ENCODE measurements at places on chromosomes 11 and 22.
A peak's percentile ranks its signal among the peaks of the same experiment; 100 is the strongest.

DNA sequence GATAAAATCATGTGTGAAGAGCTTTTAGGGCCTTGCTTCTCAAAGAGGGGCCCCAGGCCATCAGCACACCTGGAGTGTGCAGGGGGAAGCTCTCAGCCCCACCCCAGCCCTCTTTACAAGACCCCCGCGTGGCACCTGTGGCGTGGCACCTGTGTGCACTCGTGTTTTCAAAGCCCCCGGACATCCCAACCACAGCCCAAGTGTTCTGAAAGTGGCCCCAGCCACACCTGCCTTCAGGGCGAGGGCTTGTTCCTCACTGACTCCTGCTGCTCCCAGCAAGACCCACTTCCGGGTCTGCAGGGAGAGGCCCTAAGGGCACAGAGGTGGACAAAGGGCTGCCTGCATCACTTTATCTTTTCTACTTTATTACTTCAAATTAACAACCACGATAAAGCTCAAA, 17.5 kb upstream of the TMEM184B start:
- no peak for DNase-seq

DNA sequence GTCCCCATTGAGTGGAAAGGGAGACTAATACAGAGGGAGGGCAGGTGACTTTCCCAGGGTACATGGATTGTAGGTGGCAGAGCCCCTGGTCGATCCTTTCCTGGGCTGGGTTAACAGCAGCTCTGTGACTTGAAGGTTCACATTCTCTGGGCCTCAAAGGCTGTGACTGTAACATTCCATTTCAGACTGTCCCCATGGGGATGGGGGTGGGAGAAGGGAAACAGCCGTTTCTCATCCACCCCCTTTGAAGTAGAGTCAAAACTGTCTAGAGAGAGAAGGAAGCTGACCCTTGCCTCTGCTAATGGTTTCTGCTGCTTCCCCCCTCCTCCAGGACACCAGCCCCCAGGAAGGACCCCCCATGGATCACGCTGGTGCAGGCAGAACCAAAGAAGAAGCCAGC, 19.2 kb downstream of the MICALL1 start:
- DNase-seq, result no peak

- DNase-seq, result no peak
Observed at GRCh38 chr11:66292543-66293332, 1.0 kb downstream of the TMEM151A start.

DNA sequence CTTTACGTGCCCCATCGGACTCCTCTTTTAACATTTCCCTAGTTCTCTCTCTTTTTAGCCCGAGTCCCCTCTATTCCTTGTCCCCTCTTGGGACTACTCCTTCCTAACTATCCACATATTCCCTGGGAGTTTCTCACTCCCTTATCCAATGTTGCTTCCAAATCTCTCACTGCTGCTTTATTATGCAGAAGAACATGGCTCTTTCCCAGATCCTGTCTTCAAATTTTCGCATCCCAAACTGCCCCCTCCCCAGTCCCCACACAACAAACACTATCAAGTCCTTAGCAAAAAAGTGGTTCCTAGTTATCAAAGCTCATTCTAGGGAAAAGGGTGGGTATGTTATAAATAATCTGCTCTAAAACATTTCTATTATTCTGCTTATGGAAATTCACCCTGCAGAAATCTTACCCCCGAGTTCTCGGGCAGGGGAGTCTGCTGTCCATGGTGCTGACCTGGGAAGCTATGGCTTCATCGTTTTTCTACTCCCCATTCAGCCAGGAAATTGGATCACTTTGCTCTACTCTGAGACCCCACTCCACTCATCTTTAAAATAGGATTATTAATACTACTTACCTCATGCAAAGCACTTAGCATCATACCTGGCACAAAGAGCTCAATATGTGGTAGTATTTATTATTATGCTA, 393.5 kb downstream of the BUD13 start:
- DNase-seq, result no peak

GRCh38 chr11:92501066-92501739, 276.6 kb downstream of the FAT3 start:
- no peak for DNase-seq

DNA sequence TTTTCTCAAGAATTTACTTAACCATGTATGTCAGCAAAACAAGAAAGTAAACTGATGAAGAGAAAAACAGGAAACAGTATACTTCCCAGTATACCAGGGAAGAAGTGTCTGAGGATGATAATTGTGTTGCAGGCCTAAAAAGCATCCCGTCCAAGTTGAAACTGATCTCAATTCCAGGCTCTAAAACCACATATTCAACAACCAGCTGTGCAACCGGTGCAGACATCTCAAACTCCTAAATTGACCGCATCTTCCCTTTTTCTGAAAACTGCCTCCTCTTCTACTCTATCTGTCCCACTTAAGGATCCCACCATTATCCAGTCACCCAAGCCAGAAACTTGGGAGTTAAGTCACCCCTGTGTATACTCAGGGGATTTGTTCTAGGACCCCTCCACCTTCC, 47.2 kb downstream of the CCDC83 start:
- no peak for DNase-seq

- DNase-seq, result peak; percentile 66
Observed at GRCh38 chr22:20080776-20081654, 974 bp downstream of the DGCR8 start.

DNA sequence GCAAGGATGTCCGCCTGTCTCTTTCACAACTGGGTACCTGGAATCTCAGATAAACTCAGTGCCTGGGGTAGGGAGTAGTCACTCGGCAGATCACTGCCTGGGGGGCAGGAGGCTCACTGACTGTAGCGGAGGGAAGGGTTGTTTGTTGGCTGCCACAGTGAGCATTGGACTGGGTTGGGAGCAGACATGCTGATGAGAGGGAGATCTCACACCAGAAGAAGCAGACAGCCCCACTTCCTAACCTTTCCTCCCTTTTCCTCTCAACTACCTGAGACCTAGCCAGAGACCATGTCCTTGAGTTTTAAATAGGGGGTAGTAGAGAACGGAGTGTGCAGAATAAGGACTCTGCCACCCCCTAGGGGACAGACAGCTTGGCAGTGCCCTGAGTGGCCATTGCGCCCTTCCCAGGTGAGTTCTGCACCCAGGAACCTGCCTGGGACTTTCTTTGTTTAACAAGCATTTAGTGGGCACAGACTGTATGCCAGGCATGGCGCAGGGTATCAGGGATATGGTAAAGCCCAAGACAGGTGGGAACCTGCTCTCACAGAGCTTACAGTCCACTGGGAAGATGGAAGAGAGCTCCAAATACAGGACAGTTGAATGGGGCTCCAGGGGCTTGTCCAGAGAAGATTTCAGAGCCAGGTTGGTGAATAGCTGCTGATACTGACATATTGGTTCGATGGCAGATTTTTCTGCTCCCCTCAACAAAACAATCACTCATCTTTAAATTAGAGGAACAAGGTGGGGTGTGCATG, 115.7 kb upstream of the NNMT start:
- peak; percentile 24 for DNase-seq

DNA sequence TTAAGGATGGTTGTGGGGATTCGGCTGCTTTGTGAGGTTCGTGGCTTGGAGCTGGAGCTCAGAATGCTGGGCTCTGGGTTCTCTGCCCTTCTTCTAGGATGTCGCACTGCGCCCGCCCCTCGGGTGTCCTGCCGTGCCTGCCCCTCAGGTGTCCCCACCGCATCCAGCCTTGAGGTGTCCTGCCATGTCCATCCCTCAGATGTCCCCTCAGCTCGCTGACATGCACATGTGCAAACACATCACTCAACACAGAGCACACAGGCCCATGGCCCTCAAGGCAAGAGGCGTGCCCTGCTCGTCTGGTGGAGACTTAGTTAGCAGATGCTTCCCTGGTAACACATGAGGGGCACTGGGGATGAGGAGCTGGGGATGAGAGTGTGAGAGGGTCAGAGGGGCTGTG, 359.3 kb downstream of the TBC1D22A start:
- DNase-seq, result no peak

- no peak for DNase-seq
Observed at GRCh38 chr11:13152264-13152663, 125.3 kb upstream of the BMAL1 start.

DNA sequence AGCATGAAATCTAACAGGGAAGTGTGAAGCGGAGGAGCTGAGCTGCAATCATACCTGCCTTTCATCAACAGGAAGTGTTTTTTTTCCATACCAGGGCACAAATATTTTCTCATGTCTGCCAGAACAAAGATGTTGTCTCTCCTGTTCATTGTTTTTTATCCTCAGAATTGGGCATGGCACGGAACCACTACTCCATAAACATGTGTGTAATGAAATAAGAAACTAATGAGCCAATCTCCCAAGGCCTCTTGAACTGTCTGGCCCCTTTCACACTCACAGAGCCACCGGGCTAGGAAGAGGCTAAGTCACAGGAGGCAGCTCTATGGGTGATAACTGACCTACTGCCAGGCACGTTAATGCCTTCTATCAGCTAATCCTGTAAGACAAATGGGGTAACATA, 124.4 kb downstream of the ETS1 start:
- no peak for DNase-seq

DNA sequence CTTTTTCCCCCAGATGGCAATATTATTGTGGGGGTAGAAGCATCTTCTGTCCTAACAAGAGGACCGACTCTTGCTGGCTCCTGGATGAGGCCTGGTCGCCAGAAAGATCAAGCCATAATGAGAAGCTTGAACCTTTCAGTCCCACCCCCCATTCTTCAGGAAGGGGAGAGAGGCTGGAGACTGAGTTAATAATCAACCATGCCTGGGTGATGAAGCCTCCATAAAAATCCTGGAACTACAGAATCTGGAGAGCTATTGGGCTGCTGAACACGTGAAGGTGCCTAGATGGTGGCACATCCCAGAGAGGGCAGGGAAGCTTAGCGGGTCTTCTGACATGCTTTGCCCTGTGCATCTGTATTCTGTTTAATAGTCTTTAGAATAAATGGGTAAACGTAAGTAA, 16.3 kb downstream of the AP5B1 start:
- DNase-seq, result no peak

GRCh38 chr11:34356576-34356912, 1.3 kb downstream of the ABTB2 start:
- DNase-seq, result peak; percentile 51

GRCh38 chr11:85269109-85269508, 358.0 kb downstream of the DLG2 start:
- DNase-seq, result no peak

DNA sequence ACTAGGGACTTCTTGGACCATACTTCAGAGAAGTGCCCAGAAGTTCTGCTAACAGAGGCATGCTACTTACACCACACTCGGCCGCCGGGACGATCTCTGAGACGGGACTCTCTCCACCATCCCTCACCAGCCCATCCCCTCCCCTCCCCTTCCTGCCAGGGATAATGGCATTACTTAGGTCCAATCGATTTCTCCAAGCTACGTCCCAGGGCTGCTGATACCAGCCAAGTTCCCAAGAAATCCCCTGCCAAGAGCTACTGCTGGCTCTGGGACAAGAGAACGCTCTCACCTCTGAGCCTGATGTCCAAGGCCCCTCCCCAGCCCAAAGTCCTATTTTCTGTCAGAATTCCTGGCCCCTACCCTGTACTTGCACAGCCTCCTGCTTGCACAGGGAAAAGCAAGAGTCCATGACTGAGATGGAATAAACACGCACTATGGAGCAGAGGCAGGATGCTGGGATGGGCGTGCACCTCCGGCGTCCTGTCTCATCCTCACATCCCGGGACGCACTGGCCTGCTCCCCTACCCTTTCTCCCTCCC, 42.7 kb downstream of the GDPD5 start:
- no peak for DNase-seq

DNA sequence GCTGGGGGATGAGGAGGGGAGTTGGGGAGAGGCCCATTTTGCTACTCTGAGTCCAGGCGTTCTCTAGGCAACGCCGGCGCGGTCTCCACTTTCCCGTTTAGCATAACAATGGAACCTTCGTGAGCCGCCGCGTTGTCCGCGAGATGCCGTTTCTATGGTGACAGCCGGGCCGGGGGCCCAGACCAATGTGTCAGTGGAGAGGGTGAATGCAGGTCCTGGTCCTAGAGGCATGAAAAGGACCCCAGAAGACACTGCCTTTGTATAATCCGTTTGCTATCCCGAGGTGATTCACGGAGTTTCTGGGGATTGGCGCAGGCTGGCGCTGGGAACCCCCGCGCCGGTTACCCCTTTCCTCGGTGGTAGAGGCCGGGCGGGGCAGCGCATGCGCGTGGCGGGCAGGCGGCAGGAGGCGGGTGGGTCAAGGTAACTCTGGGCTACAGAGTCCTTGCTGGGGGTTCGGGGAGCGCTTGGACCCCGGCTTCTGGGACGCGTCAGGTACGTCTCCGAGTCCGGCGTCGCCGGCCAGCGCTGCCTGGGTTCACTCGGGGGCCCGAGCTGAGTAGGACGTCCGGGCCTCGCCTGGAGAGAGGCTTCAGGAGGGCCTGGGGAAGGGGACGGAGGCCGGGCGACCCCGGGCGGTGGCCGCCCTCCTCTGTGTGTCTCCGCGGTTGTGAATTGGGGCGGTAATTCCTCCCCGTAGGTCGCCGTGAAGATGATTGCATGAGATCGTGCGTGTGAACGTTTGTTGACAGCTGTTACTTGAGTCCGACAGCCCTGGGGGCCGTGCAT, at the start of the genes CBY1 and FAM227A:
Gene CBY1 (plus strand): TSS at position 383 of the 789 bp plus-strand sequence. CDS start 11,417 bp downstream, outside the sequence.
Gene FAM227A (minus strand): TSS at position 137 of the 789 bp plus-strand sequence. CDS start 6,224 bp downstream, outside the sequence.
- DNase-seq, result peak; percentile 98

DNA sequence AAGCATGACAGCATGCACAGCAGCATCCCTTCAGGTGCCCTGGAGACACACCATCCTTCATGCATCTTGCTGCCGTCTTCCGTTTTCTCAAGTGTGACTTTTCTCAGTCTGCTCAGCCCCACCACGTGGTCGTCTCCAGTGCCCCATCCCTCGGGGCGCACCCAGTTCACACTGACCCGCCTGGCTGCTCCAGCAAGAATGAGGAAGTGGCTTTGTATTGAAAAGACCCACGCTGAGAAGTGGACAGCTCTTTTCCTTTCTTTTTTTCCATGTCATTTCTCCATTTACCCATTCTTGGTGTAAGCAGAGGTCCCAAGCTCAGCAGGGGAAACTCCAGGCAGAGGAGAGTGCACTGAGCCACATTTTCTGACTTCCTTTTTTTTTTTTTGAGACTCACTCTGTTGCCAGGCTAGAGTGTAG, 14.5 kb downstream of the SERPINH1 start:
- DNase-seq, result peak; percentile 76

GRCh38 chr22:46031965-46032851, 55.2 kb upstream of the WNT7B start:
- no peak for DNase-seq

DNA sequence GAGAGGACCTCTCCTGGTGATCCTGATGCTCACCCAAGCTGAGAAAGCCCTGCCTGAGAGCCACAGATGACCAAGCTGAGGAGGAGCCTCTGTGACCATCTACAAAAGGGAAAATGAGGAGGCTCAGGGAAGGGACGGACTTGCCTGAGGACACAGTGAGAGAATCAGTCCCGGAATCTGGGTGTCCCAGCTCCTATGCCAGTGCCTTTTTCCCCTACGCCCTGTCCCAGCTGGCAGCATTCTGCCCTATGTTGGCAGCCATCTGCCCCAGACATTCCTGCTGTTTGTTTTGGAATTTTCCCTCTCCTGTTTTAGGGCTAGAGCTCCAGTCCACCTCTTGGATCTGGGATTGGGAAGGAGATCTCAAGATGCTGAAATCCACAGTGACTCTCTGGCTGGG, 54.6 kb downstream of the C11orf58 start:
- DNase-seq, result no peak

- DNase-seq, result no peak
Observed at GRCh38 chr11:86346513-86346912, 28.2 kb upstream of the CCDC81 start.

- no peak for DNase-seq
Observed at GRCh38 chr11:35389897-35390465, 29.4 kb downstream of the SLC1A2 start.

- DNase-seq, result no peak
Observed at GRCh38 chr22:37310075-37310606, 27.8 kb downstream of the CYTH4 start.
